Activated CD4-positive, alpha-beta T cell treated with anti-CD3 and anti-CD28 coated beads, Interleukin-2, amount 10 ng/mL, durations not matched to agents 7 days and 5 days (primary cell): ENCODE measurements at places on chromosomes 1 and 21.

DNA sequence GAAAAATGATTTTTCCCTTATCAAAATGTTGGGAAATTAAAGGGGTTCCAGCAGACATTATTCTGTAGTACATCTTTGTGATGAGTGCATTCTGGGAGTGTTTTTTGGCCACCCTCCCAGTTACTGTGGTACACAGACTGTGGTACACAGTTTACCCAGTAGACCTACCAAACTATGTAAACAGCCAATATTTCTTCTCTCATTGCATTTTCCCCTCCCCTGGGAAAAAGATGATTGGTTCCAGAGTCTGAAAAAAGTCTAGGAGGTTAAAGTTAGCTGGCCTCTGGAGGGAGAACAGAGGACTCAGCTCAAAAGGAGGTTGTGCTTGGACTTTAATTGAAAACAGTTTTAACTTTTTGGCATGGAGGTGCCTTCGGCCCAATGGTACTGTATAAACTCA is 42.5 kb downstream of the PGM1 start:
- DNase-seq: no peak
- H3K36me3 ChIP-seq: peaks cover 30% of the 10 kb centered on the region

DNA sequence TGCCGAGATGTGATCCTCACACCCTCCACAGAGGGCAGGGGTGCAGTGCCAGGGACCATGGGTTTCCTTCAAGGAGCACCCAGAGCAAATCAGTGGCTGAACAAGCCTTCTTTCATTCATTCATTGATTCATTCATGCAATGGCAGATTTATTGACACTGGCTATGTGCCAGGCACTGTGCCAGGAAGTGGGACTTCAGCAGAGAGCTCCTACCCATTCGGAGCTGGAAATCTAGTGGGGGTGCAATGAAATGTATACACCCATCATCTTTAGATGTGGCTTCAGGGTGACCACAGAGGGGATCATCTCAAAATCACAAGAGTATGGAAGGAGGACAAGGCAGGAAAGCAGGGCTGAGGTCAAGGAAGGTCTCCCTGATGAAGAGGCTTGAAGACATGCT is 18.9 kb downstream of the SLC6A9 start:
- H3K27ac ChIP-seq: no peak overlapping the region
- H3K4me3 ChIP-seq: no peak overlapping the region
- H3K27me3 ChIP-seq: no peaks in the 10 kb centered on the region

DNA sequence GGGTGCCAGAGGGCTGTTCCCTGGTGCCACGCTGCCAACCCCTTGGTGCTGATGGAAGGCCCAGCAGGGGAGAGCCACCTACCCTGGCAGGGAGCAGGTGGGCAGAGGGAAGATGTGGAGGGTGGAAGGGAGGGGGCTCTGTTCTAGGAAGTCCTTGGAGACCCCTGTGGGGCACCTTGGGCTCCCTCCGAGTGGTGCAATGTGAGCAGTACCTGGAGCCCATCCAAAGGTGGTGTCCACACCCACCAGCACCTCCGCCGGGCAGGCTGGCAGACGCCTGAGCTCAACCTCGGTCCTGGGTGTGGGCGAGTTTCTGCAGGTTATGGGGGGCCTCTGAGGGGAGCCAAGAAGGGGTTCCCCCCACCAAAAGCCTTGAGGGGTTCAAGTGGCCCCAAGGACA is 11.3 kb upstream of the DNMT3L start:
- no peak for DNase-seq
- peaks cover 11% of the 10 kb centered on the region for H3K27me3 ChIP-seq
- no peak overlapping the region for H3K27ac ChIP-seq
- H3K4me3 ChIP-seq: no peak overlapping the region

GRCh38 chr1:10589074-10589473 is 114.3 kb downstream of the PEX14 start:
- no peak for DNase-seq
- H3K4me3 ChIP-seq: no peak overlapping the region
- H3K36me3 ChIP-seq: no peaks in the 10 kb centered on the region
- H3K27me3 ChIP-seq: no peaks in the 10 kb centered on the region

GRCh38 chr1:2273401-2274090 is 45.4 kb downstream of the SKI start:
- no peak overlapping the region for H3K4me3 ChIP-seq
- no peak for DNase-seq

DNA sequence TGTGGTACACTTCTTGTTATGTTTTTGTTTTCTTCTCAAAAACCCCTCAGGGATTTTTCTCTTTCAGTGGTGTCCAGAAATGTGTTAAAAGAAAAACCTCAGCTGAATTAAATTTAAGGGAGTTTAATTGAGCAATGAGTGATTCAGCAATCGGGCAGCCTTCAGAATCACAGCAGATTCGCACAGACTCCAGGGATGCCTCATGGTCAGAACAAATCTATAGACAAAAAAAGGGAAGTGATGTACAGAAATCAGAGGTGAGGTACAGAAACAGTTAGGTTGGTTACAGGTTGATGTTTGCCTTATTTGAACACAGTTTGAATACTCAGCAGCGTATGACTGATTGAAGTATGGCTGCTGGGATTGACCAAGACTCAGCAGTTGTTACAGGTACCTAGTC is 86.2 kb downstream of the TLR5 start:
- no peak overlapping the region for H3K4me3 ChIP-seq
- peaks cover 1% of the 10 kb centered on the region for H3K27me3 ChIP-seq
- no peak overlapping the region for H3K27ac ChIP-seq
